Activated naive CD4-positive, alpha-beta T cell treated with anti-CD3 and anti-CD28 coated beads for 36 hours (primary cell): ENCODE measurements at places on chromosomes 11 and 22.

DNA sequence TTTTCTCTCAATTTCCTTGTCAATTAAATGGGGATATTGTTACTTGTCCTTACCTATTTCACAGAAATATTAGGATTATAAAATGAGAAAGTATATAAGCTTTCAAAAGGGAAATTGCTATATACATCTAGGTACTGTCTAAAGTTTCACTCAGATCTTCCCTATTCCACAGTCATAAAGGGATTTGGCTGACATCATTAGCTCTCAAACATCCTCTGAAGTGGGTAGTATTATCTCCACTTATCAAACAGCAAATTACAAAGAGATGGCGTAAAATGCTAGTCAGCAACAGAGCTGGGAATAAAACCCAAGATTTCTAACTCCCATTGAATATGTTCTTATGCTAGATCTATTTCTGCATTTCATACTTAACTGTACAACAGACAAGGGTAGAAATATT, 50.9 kb downstream of the SLC25A17 start:
- DNase-seq = no peak

GRCh38 chr22:20648306-20648903, 125.5 kb upstream of the SERPIND1 start:
- DNase-seq = no peak

- DNase-seq = no peak
These were observed 63.5 kb downstream of the CSTPP1 start for GRCh38 chr11:47000033-47000432.

DNA sequence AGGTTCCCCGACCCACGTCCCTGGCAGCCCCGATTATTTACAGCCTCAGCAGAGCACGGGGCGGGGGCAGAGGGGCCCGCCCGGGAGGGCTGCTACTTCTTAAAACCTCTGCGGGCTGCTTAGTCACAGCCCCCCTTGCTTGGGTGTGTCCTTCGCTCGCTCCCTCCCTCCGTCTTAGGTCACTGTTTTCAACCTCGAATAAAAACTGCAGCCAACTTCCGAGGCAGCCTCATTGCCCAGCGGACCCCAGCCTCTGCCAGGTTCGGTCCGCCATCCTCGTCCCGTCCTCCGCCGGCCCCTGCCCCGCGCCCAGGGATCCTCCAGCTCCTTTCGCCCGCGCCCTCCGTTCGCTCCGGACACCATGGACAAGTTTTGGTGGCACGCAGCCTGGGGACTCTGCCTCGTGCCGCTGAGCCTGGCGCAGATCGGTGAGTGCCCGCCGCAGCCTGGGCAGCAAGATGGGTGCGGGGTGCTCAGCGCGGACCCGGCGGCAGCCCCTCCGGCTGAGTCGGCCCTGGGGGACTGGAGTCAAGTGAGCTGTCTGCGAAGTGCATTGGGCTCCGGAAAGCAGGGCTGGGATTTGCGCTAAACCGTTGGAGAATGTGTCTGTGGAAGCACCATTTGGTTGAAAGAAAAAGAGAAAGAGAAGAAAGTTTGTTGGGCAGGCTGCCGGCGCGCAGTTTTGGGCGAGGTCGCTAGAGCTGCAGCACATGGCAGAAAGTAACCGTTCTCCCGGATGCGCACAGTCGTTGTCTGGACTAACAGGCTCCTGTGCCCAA, at the start of gene CD44:
CD44 (plus strand) TSS at position 229 of the 779 bp plus-strand sequence; CDS start at position 362, 133 bp downstream.
- DNase-seq = peak; percentile 77

- DNase-seq = no peak
These were observed 164.4 kb upstream of the BDNF start for GRCh38 chr11:27864611-27865010.

GRCh38 chr11:57055744-57056143, 67.0 kb downstream of the OR5AK2 start:
- DNase-seq = no peak

- DNase-seq = no peak
These were observed 47.3 kb upstream of the SLC5A1 start for GRCh38 chr22:31995807-31996206.

- no peak for DNase-seq
These were observed 3.3 kb downstream of the TTLL1 start for GRCh38 chr22:43085658-43086606.

DNA sequence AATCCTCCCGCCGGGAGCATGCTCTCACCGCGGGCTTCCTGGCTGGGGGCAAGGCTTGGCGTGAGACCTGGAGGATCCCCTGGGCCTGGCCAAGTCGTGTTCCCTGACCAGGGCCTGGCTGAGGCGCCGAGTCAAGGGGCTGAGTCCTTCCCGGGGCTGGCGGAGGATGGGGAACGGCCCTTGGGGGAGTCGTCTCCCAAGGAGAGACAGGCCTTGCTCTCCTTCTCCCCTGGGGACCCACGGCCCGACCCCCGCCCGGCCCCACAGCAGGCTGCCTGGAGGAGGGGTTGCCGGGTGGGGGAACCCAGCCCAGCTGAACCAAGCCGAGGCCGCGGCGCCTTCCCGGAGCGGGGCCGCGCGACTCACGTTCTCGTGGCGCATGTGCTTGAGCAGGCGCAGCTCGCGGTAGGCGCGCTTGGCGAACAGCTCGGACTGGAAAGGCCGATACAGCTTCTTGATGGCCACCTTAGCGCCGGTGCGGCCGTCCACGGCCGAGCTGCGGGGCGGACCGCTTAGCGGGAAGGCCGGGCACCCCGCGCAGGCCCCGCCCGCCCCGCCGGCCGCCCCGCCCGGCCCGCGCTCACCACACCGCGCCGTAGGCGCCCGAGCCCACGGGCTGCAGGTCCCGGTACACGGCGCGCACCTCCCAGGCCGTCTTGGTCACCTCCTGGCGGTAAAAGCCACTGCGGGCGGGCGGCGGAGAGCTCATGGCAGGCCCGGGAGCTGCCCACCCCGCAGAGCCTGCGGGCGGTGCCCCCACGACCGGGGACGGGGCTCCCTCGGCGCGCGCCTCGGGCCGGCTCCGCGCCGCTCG, 475 bp downstream of the MAPK12 start:
- DNase-seq = no peak

GRCh38 chr11:68349461-68350249, 37.3 kb downstream of the LRP5 start:
- no peak for DNase-seq
